ENCODE measurements at places on chromosomes 1 and 21.

- no peak for DNase-seq
Measured at GRCh38 chr1:64537942-64538341, 68.0 kb downstream of the CACHD1 start.

GRCh38 chr1:2376261-2376741 is 15.1 kb downstream of the MORN1 start:
- no peak for DNase-seq

GRCh38 chr1:55420929-55421716 is 206.0 kb upstream of the USP24 start:
- no peak for DNase-seq

DNA sequence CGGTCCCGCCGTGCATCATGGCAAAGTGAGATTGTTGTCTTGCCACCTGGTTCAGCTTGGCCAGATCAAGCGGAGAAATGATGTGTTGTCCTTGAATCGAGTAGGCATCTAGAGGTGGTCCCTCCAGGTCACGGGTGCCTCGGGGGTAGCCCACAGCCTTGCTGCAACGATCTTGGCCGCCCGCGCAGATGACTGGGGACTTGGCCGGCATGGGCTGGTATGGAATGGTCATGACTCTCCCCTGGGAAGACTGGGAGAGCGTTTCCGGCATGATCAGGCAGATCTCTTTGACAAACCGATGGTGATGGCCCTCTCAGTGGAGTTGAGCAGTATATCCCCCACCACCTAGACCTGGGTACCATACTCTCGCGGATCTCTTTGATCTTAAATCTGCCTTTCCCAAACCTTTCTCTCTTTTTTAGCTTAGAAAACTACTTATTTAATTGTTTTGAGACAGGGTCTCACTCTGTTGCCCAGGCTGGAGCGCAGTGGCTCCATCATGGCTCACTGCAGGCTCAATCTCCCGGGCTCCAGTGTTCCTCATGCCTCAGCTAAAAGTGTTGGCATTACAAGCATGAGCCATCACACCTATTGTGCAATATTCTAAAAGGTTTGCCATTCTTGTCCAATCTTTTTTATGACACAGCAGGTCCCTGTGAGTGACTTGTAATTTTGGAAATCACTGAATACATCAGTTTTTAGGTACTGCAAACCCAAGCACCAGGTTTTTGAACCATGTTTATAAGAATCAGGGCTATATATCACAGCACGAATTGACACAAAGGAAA is 9.4 kb upstream of the ELAPOR1 start:
- DNase-seq = no peak

- DNase-seq = no peak
Measured at GRCh38 chr1:201112173-201112731, at the start of gene CACNA1S. Gene CACNA1S (minus strand): TSS chr1:201112426. CDS start chr1:201112339, 87 bp downstream.

DNA sequence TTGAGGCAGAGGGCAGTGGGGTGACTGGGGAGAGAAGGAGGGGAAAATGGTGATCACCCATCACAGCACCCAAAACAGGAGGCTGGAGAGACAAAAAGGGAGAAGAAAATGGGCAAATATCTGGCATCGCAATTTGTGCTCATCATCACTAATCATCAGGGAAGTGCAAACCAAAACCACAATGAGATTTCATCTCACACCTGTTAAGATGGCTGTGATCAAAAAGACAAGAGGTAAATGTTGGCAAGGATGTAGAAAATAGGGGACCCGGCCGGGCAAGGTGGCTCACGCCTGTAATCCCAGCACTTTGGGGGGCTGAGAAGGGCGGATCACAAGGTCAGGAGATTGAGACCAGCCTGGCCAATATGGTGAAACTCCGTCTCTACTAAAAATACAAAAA is 74.0 kb downstream of the KIF14 start:
- no peak for DNase-seq

DNA sequence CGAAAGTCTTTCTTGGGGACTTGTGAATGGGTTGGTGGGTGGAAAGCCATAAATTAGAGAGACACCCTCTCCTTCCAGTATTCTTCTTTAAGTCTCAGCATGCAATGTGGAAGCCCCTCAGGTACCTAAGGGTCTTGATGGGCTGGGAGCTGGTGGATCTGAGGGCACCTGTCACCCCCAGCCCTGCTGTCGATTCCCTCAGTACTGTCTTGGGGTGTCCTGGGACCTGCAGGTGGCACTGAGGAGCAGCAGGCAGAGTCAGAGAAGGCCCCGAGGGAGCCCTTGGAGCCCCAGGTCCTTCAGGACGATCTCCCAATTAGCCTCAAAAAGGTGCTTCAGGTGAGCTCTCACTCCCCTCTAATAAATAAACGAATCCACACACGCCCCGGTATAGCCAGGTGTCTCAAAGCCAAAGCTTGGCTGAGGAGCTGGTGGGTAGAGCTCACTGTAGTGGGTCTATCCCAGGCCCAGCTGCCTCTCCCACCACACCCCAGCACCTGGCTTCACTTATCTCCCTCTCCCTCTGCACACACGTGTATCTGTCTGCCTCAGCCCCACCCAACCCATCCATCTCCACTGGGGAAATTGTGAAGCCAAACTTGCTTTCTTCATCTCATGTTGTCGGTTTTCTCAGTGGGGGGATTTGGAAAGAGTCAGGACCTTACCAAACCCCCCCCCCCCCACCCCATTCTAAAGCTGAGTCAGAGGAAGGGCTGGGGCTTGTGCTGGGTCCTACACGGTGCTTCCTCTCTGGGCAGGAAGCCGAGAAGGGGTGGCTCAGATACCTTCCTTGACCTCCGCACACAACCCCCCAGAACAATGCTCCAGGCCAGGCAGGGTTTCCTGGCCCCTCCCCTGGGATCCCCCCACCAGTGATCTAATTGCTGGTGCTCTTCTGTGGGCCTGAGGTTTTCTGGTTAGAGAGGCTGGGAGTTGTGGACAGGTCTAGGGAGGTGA is 1.6 kb downstream of the ADAM15 start:
- no peak for DNase-seq

GRCh38 chr1:227391211-227391610 is 72.9 kb upstream of the CDC42BPA start:
- DNase-seq = no peak

GRCh38 chr1:192546596-192547190 is 28.9 kb upstream of the RGS1 start:
- no peak for DNase-seq

DNA sequence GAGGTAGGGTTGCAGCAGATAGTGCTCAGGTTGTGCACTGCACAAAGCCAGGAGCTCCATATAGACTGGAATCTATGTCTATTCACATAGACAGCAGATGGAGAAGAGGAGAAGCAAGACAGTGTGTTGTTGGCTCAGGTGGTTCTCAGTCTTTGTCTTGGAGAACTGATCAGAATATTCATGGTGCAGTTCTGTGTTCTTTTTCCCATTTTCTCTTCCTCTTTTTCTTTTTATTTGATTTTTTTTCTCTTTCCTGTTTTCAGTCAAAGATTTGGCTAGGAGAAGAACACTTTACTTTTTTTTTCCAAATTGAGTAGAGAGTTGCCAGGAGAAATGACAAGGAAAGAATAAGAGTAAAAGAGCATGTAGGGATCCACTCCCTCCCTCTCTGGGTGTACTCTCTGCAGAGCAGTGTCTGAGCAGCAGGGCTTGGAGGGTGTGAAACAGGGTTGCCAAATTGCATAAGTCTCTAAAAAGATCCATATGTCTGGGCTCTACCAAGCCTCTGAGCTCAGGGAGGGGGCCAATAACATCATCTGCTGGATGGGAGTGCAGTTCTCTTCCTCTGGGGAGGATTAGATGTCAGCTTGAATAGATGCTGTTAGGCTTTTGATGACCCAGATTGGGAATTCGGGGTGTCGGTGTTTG is 8.7 kb upstream of the CD34 start:
- no peak for DNase-seq

- DNase-seq = no peak
Measured at GRCh38 chr1:169395955-169396354, 28.0 kb downstream of the BLZF1 start.

DNA sequence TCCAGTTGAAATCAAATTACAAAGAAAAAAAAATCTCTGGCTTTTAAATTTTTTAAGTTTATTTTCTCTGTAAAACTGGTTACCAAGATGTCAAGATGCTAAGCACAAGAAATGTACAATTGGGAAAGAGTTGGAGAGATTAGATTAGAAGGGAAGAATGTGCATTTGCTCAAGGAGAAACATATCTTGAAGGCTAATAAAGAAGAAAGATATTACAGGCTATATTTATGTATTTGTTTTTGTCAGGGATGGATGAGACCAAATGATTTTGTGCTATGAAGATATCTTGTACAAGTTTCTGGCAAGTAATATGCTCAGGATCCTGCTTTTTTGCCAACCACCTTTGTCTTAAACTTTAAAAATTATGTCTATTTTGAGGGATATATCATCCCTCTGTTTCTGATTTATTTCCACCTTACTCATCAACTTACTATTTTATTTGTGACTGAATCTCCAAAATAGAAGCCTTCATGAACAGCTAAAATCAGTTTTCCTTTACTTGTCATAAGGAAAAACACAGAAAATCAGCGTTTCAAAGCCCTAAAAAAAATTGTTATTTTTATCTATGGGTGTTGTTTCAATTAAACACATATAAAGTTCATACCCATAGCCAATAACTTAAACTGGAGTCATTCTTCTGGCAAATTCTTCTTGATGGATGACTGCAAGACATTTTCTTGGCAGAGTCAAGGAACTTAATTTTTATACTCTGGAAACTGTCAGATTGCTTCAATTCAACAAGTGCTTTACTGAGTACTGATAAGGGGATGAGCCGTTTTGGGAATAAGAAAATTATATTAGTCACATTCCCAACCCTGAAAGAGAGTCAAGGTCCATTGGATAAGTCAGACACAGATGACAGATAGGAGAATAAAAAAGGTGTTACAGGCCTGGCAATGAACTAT is 141.8 kb downstream of the CTH start:
- DNase-seq = no peak

DNA sequence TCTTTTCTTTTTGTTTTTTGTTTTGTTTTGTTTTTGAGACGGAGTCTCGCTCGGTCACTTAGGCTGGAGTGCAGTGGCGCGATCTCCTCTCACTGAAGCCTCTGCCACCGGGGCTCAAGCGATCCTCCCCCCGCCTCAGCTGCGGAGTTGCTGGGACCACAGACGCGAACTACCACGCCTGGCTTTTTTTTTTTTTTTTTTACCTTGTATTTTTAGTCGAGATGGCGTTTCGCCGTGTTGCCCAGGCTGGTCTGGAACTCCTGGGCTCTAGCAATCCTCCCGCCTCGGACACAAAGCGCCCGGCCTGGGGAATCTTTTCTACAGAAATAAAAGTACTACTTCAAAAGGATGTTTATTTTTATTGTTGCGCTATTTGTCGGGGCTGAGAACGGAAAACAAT is 1.1 kb upstream of the SETDB1 start:
- no peak for DNase-seq

DNA sequence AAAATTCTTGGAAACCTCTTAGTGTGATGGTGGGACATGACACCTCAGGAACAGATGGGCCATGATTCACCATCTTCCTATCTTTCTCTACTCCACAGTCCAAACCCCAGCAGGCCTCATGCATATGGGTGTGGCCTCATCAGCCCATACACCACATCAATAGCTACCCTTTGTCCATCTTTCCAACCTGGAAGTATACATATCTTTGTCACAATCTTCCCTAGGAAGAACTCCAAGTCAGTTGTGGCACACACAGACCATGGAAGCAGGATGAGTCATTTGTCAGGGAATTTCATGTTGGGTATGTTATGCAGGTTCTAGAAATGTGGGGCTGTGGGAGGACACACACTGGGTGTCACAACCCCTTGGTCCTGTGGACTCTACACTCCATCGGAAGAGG is 30.5 kb upstream of the CLCA4 start:
- DNase-seq = no peak

- no peak for DNase-seq
Measured at GRCh38 chr1:116826818-116827606, 72.8 kb downstream of the CD2 start.

DNA sequence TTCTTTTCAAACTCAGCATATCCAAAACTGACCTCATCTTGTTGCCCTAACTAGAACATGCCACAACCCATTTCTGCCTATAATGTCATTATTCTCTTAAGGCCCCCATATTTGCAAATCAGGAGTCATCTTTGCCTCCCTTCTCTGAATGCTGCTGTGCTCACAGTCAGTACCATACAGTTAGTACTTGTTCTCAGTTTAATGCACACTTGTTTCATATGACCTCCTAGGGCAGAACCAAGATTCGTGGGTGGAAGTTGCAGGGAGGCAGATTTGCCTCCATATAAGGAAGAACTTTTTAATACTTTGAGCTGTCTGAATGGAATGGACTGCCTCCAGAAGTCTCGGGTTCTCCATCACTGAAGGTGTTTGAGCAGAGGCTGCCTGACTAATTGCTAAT is 9.2 kb downstream of the CAP1 start:
- no peak for DNase-seq

GRCh38 chr1:110308247-110308646 is 30.9 kb upstream of the RBM15 start:
- peak; percentile 58 for DNase-seq

GRCh38 chr1:111745675-111746613 is 6.7 kb upstream of the INKA2 start:
- DNase-seq = no peak

DNA sequence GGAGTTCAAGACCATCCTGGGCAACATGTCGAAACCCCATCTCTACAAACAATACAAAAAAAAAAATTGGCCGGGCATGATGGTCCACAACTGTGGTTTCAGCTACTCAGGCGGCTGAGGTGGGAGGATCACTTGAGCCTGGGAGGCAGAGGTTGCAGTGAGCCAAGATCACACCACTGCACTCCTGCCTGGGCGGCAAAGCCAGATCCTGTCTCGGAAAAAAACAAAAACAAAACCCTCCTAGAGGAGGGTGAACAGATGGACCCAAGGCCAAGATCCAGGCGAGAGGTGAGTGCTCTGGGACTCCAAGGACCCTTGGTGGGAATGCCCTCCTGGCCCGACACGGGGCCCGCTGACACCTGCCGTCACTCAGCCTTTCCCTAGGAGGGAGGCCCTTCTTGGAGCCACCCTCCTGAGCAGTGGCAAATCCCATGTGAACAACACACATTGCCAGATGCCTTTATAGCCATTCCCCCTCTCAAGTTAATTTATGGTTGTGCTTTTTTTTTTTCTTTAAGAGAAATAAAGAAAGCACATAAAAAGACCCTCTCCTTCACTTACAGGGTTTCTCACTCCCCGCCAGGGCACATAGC is 380 bp downstream of the TFF2 start:
- DNase-seq = no peak

DNA sequence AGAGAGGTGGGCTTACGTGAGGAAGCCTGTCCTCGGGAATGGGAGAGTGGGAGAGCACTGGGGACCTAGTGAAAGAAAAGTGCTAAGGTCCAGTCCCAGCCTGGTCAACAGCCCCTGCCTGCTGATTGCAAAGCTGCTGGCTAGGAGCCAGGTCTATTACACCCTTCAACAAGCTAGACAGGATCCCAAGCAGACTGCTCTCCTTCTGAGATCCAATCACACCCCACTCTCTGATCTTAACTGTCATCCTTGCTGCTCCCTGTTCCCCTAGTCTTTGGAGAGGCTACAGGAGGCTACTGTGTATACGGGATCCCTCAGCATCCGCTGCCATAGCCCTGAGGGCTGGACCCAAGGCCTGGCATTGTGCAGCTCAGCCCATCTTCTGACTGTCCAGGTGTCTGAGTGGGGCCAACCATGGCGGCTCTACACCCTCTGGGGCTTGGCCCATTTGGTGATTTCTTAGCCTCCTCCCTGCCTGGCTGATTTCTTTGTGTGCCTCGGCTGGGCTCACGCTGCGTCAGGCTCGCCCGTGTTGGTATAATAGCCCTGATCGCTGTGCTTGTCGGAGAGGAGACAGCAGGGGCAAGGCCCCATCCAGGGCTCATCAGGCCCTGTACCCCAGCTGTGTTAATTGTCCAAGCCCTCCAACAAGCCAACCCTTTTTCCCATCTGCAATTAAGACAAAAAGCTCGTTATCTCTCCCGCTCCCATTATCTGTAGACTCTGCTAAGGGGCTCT is 43.9 kb downstream of the NAV1 start:
- DNase-seq = peak; percentile 24
